Urinary bladder (tissue), 4 donors: ENCODE measurements at places on chromosomes 7 and 10.

DNA sequence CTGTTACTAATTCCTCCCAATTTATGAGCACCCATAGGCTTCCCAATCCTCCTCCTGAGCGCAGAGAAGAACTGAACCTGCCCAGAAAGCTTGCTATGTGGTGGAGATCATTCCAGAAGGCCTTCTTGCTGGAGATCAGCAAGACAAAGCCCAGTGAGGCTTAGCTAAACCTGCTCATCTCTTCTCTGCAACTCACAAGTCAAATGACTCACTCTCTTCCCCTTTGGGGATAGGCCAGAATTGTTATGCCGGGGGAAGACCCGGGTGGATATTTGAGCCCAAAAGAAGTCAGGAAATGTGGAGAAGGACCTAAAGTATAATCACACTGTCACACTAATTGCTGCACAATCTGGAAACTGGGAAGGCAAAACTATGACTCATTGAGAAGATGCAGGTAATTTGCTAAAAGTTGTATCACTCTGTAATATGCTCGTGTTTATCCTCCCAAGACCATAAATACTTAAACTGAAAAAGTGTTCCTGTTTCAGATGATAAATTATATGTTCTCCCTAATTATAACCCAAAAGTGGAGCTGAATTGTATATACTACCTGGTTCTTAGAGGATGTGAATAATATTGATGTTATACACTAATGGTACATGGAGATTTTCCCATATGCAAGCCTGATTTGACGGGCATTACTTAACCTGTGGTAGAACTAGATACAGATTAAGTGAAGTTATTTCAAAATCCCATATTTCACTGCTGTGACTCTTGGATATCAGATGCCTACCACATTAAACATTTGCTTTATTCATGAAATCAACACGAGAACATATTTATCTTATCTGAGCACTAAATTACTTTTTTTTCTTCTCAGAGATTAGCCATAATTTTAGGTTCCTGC lies 6.4 kb downstream of the NEBL start:
- no peak for DNase-seq

- peak; percentile 11 for DNase-seq
These were observed 123.6 kb downstream of the RNF32 start for GRCh38 chr7:156764016-156764669.

GRCh38 chr7:90752051-90752450 lies 155.9 kb downstream of the CDK14 start:
- DNase-seq = no peak

GRCh38 chr10:75407224-75407712 lies 5.7 kb upstream of the ZNF503 start:
- DNase-seq = no peak

- DNase-seq = no peak
These were observed 97.6 kb downstream of the SGMS1 start for GRCh38 chr10:50526185-50526584.

DNA sequence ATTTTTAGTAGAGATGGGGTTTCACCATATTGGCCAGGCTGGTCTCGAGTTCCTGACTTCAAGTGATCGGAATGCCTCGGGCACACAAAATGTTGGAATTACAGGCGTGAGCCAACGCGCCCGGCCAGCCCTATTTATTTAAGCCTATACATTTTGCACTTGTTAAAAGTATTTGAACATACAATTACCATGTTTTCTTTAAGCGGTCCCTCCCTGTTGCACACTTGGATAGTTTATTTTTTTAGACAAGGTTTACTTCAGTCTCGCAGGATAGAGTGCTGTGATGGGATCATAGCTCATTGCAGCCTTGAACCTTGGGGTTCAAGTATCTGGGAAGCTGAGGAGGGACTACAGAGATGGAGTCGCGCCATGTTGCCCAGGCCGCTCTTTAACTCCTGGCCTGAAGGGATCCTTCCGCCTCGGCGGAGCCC lies 35.7 kb upstream of the SRRM3 start:
- no peak for DNase-seq

DNA sequence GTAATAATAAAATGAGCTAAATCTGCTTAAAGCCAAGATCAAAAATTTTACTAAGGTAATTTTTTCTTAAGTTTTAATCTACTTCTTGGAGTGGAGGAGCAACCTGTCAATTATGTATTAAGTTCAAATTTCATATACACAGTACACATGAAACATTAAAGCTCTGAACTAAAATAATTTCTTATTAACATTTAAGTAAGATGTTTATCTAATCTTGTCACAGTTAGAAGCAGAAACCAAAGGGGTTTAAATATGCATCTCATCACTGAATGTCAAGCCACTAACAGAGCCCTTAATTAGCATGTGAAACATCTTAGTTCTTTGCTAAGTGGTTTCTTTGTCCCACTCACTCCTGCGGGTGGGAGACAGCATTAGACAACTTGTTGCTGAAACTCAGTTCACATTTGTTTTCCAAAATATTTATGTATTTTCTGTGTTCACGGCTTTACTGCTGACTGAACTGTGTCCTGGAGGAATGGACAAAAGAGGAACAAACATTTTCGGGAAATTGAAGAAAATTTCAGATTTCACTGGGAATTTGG lies 130.9 kb upstream of the MBL2 start:
- DNase-seq = no peak

DNA sequence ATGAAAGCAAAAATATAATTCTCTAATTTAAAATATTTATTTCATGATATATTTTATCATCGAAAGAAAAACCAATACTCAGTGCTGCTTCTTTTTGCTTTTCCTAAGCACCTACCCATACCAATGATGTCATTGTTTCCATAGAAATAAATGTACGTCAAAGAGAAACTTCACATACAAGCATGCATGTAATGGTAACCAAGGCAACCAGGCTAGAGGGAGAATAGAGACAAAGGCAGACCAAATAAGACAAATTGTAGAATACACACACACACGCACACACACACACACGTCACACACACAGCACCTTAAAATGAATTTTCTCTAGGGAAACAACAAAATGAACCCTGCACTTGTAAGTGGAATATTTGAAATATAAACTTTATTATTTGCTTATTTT lies 75.5 kb downstream of the MACC1 start:
- no peak for DNase-seq

DNA sequence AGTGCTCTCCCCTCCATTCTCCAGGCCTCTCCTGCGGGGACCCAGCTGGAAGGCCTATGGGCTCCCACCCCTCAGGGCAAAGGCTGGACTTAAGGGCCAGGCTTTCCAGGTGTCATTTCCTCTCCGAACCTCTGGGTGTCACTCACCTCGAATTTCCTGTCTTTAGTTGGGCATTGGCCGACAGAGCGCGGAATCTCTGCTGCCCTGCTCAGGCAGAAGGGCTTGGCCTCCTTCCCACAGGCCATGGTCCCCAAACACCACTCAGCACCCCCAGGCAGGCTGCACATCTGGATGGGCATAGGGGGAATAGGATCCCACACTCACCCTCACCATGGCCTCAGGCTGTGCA lies 212.9 kb downstream of the CCSER2 start:
- no peak for DNase-seq

- DNase-seq = no peak
These were observed 14.7 kb downstream of the WDR37 start for GRCh38 chr10:1070919-1071318.

DNA sequence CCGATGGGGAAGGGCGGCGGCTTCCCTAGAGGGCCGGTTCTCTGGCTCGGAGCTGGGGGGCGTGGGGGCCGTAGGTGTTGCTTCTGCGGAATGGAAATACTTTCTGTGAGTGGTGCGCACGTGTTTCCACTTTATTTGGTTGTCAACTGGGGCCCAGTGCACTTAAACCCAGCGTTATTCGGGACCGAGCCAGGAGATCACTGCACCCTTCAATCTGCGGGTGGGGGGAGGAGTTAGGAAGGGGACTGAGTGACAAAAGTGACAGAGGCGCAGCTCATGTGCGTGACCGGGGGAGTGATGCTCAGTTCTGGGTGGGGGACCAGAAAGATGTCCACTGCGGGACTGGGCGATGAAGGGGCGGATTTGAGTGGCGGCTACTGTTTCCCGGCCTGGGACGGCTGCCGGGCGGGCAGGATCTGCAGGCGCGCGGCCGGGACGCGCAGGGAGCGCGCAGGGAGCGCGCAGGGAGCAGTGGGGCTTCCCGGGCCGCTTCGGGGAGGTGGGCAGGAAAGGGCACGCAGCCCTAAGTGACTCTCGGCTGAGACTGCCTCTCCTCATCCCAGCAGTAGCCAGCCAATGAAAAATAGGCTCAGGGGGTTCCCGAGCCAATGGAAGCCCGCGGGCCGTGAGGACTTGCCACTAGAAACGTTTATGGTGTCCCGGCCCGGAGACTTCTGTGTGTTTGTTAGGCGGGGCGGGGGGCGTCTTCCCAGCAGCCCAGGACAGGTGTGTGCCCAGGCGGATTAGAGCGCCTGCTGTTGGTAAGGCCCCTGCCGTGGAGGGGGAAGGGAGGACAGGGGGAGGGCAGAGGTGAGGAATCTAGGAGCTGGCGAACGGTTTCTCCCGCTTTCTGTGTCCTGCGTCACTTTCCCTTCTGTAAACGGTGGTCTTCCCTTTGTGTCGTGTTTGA lies 54.3 kb upstream of the KDM7A start:
- DNase-seq = no peak

DNA sequence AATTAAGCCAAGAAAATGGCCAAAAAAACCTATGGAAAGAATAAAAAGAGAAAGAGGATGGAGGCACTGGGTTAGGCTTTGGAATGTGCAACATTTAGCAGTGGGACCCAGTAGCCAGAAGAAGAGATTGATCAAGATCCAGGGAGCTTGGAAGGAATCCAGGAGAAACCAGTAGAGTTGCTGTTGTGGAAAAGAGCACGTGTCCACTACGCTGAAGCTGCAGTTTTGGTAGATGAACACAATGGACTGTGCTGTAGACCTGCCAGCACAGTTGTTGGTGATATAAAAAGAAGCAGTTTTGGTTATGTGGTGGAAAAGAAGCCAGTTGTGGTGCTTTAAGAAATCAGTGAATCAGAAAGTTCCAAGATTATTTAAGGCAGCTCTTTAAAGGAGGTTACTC lies 802.2 kb upstream of the POM121L12 start:
- no peak for DNase-seq

DNA sequence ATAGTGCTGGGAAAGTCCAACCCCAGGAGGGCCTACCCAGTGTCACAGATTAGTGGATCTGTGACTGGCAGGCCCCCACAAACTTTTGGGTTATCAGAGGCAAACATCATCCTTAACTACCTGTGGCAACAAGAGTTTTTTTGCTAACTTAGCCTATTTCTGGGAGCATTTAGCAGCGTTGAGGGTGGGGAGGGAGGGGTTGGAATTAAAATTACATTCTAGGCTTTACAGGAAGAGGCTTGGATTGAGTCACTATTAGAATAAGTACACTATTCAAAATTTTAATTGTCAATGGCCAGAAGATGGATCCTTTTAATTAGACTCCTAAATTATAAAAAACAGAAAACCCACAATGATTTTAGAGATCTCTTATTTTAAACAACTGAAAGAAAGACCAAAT lies 267.9 kb upstream of the NPSR1 start:
- no peak for DNase-seq

DNA sequence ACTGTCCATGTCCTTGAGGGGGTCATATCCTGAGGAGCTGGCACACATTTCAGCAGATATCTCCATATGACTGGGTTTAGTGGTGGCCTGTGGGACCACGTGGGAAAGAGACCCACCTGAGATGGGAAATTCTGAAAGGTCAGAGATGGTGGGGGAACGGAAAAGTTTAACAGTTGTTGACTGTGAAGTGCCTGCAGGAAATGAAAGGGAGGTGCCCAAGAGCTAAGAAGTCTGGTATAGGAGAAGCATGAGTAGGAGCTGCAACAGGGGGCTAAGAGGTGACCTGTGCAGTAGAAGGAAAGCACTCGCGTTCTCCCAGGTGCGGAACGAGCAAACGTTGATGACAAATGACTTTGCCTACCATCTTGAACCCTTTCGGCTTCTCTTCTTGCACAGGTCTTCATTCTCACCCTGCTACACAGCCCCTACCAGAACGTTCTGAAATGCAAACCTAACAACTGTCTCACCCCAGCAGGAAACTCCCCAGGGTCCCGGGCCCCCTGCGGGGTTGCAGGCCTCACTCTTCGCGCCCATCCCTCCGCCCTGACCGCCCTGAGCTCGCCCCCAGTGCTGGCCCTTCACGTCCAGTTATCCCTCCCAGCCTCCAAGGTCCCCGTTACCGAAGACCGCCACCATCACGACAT lies 9.8 kb upstream of the FXYD4 start:
- no peak for DNase-seq

- no peak for DNase-seq
These were observed 134.3 kb downstream of the PLXNA4 start for GRCh38 chr7:132441935-132442334.

GRCh38 chr10:103479135-103479534 lies at the start of gene CALHM3:
Gene CALHM3 (minus strand): TSS chr10:103479240. CDS start chr10:103479032, 208 bp downstream.
- no peak for DNase-seq

DNA sequence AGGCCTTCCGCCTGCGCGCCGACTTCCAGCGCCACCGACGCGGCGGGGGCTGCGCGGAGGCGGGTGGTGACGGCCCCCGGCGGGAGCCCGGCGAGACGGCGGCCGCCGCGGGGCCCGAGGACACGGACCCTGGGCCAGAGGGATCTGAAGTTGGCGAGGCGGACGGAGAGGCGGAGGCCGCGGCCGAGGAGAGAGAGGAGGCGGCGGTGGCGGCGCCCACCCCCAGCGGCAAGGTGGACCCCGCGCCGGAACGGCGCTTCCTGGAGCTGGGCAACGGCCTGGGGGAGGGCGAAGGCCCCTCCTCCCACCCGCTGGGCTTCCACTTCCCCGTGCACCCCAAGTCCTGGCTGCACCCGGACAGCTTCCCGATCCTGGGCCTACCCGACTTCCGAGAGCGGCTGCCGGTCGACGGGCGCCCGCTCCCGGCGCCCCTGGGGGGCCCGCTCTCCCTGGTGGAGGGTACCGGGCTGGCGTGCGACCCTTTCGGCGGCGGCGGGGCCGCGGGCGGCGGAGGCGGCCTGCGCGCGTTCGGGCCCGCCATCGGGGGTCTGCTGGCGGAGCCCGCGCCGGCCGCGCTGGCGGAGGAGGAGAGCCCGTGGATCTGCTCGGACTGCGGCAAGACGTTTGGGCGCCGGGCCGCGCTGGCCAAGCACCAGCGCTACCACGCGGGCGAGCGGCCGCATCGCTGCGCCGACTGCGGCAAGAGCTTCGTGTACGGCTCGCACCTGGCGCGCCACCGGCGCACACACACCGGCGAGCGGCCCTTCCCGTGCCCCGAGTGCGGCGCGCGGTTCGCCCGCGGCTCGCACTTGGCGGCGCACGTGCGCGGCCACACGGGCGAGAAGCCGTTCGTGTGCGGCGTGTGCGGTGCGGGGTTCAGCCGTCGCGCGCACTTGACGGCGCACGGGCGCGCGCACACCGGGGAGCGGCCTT lies 16.2 kb downstream of the ZNF316 start:
- no peak for DNase-seq

DNA sequence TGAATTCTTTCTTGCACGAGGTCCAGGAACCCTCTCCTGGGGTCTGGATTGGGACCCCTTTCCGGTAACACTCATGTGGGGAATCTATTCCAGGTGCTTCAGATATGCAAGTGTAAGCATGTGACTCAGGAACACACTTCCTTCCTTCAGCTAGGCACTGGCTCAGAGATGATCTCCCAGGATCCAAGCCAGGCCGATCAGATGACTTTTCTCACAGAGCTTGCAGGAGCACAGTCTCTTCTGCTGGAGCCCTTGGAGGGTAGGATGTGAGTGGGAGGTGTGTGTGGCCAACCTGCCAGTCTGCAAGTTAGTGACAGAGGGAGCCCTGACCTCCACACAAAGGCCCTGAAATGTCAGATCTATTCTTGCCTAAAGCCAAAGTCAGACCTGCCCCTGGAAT lies 108.3 kb downstream of the CPXM2 start:
- no peak for DNase-seq

- DNase-seq = peak; percentile 56
These were observed 30.7 kb upstream of the INPP5A start for GRCh38 chr10:132506711-132507408.
